ENCODE measurements at places on chromosomes 7 and 10.

DNA sequence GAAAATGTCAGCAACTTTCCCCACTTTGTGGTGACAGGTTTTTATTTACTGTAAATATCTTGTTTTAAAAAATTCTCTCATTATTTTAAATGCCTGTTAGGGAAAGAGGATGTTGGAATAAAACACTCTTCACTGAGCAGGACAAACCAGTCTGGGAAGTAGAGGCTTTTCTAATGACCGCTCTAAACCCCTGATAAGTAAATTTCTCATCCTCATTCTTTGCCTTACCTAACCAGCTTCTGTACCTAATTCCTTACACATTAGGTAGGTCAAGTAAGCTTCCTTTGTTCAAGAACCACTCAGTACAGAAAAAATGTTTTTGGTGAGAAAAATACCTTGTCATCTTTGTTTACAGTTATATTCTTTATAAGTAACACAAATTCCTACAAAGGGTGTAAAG lies 143.6 kb downstream of the GPR85 start:
- DNase-seq, result no peak

GRCh38 chr10:89702121-89702480 lies 711 bp downstream of the KIF20B start:
- no peak for DNase-seq

DNA sequence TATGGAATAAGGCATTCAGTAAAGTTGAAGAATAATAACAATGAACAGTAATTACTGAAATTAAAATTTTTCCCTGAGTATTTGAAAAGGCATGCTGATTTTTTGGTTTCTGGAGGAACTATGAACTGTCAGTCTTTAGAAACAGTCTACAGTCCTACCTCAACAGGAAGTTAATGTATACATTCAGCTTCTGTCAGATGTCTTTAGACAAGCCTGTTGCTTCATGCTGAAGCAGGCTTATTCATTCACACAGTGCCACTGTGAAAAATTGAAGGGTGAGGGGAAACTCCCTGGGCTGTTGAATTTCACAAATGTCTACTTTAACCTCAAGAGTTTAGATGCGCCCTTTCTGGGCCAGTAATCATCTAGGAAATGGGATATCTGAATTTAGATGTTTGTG lies 3.5 kb downstream of the NRF1 start:
- DNase-seq, result no peak

- DNase-seq, result no peak
These were observed 63.9 kb upstream of the RNF148 start for GRCh38 chr7:122766593-122766992.

DNA sequence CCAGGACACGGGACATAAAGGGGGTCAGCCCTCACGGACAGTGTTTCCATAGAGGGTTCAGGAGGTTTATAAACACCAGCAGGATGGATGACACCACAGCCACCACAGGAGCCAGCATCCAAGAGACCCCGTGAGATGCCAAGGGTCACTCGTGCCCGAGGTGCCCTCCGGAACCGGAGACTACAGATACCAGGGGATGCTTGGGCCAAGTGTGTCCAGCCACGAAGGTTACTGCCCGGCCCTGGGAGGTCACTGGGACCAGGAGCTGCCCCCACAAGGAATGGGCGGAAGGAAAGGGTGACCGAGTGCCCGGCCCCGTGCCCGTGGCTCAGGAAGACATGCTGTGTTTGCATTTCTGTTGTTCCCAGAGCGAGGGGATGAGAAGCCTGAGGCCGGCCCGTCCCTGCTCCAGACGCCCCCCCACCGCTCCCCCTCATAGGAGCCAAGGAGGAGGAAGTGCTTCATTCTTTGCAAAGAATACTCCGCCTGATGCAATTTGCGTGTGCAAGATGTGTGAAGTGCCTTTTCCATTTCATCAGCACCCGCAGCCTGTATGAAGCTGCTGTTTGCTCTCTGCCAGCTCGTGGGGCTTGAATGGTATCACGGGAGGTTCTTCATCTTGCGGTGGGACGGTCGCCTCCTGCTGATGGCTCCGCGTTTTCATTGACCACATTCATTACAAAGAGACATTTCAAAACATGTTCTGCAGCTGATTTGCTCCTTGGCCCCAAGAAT lies 176.4 kb downstream of the ELFN1 start:
- peak; percentile 63 for DNase-seq

DNA sequence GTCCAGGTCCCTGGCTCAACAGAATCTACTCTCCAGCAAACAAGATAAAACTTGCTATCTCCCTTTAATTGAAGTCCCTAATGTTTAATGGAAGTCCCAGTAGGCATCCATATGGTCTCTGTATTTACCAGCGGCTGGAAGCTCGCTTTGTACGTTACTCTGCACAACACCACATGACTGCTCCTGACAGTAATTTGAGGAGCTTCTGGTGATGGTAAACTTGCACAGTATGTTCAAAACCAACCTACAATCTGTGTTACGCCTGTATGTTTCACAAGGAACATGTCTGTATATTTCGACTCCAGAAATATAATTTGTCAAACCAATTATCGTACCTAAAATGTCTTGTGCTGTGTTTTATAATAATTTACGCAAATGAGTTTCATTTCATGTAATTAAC lies 4.4 kb upstream of the TECPR1 start:
- no peak for DNase-seq

DNA sequence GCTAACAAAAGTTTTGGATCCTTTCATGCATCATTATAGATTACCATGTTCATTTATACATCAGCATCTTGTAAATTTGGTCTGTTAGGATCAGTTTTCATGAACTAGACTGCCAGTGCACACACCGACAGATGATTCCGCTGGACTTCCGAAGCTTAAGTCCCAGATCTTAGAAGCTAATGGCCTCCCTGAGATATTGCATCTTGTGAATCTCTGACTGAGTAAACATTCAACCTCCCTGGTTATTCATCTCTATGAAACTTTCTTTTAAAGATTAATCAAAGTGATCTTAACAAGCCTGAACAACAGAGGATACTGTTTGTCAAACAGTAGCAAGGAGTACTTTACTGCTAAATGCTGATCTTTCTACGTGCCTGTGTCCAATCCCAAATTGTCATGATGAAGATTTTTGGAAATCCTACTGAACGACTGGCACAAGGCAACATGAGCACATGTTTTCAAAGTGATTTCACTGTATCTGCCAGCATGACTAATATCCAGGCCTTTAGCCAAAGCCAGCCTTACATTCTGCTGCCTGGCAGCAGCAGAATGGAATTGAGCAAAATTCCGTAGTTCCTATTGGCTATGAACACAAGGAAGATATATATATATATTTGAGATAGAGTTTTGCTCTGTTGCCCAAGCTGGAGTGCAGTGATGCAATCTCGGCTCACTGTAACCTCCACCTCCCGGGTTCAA lies 91.3 kb upstream of the ANK3 start:
- peak; percentile 27 for DNase-seq

GRCh38 chr7:1727812-1728570 lies 57.9 kb downstream of the ELFN1 start:
- no peak for DNase-seq

DNA sequence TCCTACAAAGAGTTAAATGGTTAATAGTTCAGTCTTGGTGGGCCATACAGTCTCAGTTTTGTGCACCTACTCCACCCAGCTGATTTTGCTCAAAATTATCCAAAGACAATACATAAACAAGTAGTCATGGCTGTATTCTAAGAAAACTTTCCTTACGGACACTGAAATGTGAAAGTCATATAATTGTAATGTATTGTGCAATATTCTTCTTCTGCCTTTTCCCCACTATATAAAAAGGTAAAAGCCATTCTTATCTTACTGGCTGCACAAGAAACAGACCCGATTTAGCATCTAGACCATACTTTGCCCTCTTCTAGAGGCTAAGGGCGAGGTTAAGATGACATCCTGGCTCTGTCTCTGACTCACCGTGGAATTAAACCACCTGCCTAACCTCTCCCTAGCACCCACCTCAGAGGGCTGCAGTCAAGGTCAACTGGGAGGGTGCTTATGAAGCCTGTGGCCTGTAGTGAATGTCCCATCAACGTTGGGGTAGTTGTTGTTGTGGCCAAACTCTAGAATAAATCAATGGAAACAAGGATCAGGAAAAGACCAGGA lies 63.8 kb upstream of the DOCK1 start:
- DNase-seq, result no peak

DNA sequence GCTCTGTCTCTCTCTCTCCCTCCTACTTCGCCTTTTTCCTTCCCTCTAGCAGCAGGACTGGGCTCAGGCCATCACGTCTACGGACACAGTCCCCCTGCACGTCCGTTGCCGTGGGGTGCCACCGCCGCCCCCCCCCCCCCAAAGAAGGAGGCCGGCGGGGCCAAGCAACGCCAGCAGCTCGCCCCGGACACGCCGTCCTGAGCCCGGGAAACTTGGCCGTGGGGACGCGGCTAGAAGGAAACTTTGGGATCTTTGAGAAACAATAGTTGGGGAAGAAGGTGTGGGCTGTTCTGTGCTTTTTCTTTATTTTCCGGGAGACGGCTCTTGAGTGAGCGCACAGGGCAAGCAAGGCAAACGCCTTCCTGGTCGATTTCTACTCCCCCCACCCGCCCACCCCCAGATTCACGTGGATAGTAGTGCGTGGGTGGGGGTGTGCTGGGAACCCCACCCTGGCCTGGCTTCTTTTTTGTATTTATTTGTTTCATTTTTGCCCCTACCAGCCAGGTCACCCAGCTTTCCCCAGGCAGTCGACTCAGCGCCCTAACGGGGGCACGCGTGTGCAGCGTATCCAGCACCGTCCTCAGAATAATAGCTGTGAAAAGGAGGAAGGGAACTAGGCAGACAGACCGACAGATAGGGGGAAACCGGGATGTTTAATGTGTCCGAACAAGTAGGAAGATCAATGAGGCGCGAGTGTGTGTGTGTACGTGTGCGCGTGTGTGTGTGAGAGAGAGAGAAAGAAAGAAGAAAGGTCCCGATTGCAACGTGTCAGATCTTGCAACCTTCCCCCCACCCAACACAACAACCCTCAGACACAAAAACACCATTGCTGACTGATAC lies 1.4 kb downstream of the MXI1 start:
- DNase-seq, result peak; percentile 84

- no peak for DNase-seq
These were observed 32.1 kb downstream of the CELF2 start for GRCh38 chr10:11049806-11050205.

DNA sequence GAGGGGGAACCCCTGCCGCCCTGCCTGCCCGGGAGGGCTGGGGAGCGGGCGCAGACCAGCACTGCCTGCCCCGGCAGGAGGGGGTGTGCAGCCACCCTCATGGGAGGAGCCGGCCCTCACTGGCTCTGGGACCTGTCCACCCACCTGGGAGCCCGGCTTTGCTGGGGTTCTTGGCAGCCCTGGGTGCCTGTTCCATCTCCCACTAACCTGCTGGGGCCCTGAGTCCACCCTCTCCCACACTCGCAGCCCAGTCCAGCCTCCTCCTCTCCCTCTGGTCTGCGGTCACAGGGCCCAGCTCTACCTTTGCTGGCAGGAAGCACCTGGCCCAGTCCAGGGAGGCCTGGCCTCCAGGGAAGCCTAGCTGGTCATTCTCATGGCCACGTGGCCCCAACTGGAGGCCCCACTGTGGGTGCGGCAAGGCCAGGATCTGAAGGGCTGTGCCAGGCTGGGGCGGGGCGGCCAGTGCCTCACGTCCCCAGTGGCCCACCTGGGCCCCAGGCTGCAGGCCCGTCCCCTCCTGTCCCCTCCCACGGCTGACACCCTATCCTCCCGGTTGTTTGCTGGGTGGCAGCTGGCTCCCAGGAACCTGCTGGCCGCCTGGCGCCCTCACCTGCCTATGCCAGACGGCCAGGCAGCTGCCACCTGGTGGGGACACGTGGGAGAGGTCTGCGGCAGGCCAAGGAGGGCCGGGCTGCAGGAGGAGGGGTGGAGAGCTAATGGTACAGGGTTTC lies at the start of gene TMEM184A:
Gene TMEM184A (minus strand): TSS at position 393 of the 731 bp plus-strand sequence. CDS start 721 bp downstream, outside the sequence.
- peak; percentile 88 for DNase-seq

- no peak for DNase-seq
These were observed 29.7 kb downstream of the HTRA1 start for GRCh38 chr10:122490786-122491680.

- DNase-seq, result no peak
These were observed 23.9 kb downstream of the RPA3 start for GRCh38 chr7:7694542-7694941.

DNA sequence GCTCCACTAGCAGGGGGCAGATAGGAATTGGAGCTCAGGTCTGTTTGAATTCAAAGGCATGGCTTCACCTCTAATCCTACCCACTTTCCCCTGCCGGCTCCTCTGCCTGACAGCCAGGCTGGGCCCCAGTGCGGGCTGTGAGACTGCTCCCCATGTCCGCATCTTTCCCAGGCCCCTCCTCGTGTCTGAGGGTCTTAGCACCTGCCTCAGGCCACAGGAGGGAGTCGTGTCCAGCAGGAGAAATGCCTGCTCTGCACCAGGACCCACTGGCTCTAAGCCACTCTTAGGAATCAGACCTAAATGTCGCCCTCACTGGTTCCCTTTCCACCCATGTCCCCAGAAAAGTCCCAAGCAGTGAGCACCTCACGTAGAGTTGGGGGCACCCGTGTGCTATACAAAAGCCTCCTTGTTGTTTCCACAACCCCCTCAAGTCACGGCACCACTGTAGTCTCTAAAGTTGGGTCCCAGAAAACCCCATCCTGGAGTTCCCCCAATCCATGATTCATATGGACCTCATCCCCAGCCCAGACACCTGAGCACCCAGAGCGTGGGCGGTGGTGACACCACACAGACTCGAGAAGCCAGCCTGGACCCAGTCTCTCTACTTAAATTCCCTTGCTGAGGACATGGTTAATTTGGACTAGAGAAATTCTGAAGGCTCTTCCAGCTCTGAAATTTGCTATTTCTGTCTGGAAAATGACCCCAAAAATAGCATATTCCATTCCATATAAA lies 466.4 kb upstream of the ZMIZ1 start:
- peak; percentile 24 for DNase-seq

DNA sequence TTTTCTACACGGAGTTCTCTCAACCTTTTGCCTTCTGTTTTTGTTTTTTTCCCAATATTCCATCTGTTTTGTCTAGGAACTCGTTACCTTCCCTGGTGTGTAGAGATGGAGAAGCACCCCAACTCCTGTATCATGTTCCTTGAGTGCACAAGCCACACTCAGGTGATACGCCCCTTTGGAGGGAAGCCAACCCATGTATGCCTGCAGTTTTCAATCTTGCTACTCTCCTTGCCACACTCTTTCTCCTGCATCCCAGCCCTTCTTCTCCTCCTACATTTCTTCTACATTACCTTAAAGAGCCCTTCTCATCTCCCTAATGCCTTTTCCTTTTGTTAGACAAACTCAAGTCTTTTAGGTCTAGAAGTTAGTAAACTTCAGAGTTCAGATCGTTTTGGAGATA lies 10.2 kb upstream of the SP4 start:
- no peak for DNase-seq

DNA sequence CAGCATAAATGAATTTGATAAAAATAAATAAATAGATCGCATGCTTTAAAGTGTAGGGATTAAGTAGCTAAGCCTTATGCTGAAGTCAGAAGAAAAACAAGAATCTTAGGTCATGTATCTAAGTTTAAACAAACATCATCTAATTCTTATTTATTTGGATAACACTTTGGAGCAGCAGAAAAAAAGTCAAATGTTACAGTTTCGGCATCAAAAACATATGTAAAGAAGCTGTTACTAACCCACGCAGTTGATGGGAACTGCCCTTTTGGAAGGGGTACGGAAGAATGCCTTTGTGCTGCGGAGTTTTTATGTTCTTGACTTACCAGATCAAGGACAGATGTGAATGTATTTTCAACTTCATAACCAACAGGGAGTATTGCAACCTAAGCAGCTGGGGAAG lies 37.3 kb upstream of the HABP2 start:
- no peak for DNase-seq
